HT-29 (cell line): ENCODE measurements at places on chromosomes 5 and 9.

DNA sequence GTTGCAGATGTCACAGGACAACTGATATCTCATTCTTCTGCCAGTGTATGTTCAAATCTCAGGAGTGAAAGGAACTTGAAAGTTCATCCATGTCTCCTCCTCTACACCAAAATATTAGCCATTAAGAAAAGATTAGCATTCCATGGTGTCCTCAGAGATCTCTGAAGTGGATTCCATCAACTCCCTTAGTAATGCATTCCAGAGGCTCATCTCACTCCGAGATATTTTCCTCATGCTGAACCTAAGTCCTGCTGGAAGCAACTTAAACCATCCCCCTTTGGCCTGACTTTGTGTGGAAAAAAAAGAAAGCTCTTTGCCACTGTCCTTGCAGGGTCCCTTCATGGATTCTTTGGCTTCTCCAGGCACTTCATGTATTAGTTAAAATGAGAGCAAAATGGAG, 155.7 kb upstream of the ZNF462 start:
- DNase-seq, result no peak

DNA sequence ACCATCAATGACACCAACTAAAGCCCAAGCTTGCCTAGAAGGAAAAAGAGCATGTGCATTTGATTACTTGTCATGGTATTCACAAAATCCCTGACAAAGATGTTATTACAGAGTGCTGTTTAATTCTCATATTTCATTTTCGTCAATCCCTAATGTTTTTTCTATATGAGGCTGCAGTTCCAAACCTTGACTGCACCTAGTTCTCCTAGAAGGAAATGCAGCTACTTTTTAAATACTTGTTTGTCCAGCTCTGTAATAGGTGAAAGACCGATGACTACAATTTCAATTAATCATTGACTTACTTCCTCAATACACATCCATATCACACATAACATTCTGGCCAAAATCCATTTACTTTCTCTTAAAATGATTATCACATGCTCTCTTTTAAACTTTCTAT, 28.1 kb downstream of the CEMIP2 start:
- DNase-seq, result peak; percentile 69

DNA sequence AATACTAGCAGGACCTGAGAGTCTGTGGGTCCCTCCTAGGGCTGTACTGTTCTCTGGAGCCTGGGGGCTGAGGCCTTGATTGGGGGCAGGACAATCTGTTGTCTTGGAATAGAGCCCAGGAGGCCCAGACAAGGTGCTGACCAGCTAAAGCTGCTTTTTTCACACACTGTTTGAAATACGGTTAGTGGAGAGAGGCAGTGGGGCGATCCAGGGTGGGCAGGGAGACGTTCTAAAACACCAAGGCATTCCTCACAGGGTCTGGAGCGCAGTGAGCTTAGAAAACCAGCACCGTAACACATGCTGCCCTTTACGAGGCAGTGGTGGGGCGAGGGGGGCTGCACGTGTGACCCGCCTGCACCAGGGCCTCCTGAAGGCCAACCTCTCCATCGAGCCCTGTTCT, 55.1 kb downstream of the EHMT1 start:
- DNase-seq, result no peak

- no peak for DNase-seq
Observed at GRCh38 chr5:137155261-137156000, 343.7 kb downstream of the SPOCK1 start.

DNA sequence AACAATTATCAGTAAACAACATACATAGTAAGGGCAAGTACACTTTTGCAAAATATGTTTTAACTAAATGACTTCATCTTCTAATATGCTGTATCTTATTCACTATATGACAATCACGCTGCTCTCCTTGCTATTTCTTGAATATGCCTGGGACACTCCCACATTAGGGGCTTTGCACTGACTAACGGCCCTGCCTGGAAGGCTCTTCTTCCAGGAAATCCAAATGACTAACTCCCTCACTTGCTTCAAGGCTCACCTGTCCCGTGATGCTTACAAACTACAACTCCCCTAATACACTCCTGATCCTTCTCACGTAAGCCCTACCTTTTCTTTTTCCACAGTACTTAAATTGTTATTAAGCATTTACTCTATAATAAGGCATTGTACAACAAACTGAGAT, 10.6 kb downstream of the ERP44 start:
- no peak for DNase-seq

DNA sequence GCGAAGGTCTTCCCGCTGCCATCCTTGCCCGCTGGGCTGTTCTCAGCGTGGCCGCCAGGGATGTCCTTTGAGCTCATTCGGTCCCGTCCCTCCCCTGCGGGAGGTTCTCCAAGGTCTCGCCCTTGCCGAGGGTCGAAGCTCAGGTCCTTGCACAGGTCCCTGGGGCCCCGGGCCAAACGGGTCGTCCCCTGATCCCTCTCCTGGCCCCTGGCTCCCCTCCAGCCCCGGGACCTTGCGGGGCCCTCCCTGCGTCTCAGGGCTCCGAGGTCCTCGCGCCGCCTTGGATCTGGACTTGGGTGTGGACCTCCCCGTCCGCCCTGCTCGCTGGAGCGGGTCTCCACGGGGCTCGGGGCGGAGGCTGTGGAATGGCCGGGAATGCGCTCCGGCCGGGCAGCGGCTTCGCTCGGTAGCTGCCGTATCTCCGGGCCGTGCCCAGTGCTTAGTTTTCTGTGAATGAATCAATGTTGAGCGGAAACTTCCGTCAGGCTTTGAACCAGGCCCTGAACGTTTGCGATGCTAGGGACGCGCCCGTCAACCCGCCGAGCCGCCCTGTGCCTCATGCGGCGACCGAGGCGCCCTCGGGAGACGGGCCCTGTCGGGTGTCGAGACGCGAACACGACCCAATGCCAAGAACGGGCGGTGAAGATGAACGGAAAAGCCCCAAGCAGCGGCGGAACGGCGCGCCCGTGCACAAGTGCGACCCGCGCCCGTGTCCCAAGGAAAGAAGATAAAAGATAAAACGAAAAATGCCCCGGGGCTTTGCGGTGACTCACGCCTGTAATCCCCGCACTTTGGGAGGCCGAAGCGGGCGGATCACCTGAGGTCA, 780 bp downstream of the RNU6ATAC start:
- peak; percentile 73 for DNase-seq

DNA sequence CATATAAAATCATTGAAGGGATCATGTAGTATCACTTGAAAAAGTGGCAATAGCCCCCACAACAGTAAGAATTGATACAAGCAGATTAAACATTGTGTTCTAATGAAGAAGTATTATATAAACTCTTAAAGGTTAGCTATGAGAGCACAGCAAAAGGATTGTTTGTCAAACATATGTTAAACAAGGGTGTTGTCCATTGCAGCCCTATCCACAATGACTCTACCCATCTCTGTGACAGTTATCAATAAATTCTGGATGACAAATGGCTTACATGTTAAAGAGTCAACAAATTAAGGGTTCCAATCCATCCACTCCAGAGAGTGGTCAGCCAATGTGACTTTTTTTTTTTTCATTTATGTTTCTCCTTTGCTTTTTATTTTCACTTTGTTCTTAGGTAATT, 238.7 kb downstream of the SEMA5A start:
- no peak for DNase-seq

- no peak for DNase-seq
Observed at GRCh38 chr5:176548967-176549444, at the start of gene CDHR2. Gene CDHR2 (plus strand): TSS chr5:176549342. CDS start chr5:176565353, 16,011 bp downstream.

DNA sequence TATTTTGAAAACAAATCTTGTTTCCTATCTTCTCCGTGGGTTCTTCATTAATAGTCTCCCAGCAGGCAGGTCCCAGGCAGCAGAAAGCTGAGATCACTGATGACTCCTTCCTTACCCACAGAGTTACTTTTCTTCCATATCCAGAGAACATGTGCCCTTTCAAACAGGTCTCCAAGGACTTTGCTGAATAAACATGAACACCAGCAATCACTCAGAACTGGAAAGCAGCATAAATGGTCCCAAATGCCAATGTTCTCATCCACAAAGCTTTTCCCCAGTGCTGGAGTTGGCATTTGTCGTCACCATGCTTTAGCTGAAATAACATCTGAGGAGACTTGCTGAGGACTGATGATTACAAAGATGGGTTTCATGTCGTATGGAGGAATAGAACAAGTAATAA, 134.0 kb downstream of the YIPF5 start:
- no peak for DNase-seq

- no peak for DNase-seq
Observed at GRCh38 chr5:178637356-178638074, 10.7 kb upstream of the CLK4 start.

GRCh38 chr5:123456242-123456641, 33.0 kb upstream of the CEP120 start:
- DNase-seq, result no peak

GRCh38 chr9:98391406-98391805, 136.0 kb upstream of the TBC1D2 start:
- DNase-seq, result no peak

GRCh38 chr5:157280927-157281326, 15.0 kb downstream of the CYFIP2 start:
- DNase-seq, result no peak

DNA sequence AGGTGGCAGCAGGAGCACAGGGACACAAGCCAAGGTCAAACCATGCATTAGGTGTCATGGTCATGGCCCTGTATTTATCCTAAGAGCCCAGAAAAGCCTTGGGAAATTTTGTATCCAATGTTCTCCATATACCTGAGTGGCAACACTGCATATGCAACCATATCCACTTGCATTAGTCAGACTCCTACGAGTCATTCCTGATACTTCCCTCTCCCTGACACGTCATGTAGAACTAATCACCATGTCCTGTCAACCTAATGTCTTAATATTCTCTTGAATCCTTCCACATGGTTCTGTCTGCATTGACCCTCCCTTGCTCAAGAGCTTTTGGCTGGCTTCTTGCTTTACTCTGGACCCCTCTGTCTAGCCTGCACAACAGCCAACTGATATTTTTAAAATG, 9.4 kb downstream of the SCGB3A2 start:
- DNase-seq, result no peak

DNA sequence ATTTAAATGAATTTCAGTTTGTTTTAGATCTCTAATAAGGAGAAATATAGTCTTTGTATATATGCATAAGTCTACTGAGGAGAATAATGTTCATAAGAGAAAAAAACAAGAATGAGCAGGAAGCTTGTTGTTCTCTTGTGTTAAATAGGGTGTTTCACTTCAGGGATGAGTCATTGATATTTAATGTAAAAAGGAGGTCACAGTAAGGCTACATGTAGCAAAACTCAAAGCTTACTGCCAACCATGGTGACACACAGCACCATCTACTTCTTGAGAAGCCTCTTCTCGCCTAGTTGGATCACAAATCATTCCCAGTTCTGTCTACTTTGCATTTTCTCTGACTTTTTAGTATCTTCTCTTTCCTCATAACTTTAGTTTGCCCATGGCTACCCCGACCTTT, 1466.0 kb upstream of the C9orf72 start:
- no peak for DNase-seq

- no peak for DNase-seq
Observed at GRCh38 chr5:163260961-163261360, 176.4 kb upstream of the CCNG1 start.

DNA sequence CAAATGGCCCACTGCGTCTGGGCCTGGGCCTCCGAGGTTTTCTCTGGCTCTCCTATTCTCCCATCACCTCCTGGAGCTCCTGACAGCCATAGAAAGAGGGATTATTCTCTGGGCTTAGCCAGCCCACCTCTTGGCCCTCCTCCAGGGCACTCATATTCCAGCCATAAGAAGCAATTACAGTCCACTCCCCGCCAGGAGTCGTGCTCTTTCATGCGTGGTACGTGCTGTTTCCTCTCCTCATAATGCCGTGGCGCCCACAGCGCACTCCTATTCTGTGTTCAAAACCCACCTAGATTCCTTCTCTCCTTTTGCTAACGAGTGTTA, 240.8 kb upstream of the ZNF462 start:
- no peak for DNase-seq

DNA sequence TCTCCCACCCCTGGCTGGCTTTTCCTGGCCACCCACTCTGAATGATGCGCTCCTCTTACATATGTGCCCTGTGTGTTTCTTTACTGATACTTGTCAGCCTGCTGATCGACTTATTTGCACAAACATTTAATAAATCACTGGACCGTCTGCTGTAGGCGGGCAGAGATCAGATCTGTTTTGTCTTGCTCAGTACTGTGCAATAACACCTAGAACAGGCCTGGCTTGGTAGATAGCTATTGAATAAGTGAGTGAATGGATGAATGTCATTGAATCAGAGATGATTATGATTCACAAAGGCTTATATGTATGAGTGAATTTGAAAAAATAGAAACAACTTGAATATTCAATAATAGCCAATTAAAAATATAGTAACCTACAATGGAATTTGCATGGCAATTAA, 165.1 kb downstream of the RGS3 start:
- no peak for DNase-seq

- DNase-seq, result no peak
Observed at GRCh38 chr9:123445116-123445515, 89.1 kb downstream of the CRB2 start.

- peak; percentile 63 for DNase-seq
Observed at GRCh38 chr9:112487008-112487798, 576 bp downstream of the KIAA1958 start.

DNA sequence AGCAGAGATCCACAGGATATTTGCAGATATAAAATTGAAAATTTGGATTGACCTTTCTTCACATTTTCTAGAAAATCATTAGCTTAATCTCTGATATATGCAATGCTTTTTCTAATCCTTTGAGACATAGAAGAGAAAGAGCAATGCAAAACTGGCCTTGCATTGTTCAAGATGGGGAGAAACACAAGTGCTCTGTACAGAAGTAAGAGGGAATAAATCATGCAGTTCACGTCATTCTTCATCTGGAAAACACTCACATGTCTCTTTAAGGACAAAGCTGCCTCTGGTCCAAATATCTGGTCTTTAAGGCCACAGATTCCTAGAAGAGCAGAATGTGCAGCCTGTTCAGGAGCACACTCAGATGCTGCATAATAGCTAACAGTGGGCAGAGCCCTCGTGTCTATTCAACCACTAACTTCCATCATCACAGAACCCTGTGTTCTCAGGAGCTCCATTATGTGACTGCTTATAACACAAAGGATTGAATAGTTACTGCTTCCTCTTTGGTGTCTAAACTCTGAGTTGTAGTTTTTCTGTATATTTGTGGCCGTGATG, 277.5 kb downstream of the PLK2 start:
- DNase-seq, result no peak

DNA sequence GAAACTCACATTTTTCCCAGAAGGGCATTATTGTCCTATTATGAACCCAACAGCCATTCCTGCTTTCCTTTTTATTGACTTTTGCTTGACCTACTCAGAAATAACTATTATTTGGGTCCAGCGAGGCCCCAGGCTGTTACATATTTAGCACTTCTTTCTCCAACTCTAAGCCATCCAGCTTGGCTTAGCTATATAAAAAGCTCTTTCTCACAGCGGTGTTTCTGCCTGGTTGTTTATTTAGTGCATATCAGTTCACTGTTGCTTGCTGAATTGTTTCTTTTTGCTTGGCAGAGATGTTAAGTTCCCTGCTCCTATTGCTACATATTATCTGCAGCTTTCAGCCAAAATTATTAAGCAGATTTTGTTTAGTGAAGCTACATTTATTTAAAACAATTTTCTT, 1156.8 kb upstream of the SEMA6A start:
- DNase-seq, result no peak
